ENCODE measurements at places on chromosomes 12 and 14.

DNA sequence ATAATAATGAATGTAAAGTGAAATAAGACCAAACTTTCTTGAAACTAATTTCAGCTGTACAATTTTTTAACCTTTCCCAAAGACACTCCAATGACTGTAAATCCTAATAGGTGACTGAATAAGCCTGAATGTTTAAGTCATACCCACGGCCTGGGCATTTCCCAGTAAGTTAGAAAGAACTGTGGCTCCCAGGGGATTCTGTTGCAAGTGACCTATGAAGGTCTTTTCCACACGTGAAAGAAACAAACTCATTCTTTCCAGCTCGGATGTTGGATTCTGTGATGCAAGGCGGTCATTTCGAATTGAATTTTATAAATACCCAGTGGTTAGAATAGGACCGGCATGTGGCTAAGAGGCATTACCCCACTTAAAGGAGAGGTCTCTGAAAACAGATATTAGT, 1134.4 kb downstream of the GALC start:
- DNase-seq = no peak

DNA sequence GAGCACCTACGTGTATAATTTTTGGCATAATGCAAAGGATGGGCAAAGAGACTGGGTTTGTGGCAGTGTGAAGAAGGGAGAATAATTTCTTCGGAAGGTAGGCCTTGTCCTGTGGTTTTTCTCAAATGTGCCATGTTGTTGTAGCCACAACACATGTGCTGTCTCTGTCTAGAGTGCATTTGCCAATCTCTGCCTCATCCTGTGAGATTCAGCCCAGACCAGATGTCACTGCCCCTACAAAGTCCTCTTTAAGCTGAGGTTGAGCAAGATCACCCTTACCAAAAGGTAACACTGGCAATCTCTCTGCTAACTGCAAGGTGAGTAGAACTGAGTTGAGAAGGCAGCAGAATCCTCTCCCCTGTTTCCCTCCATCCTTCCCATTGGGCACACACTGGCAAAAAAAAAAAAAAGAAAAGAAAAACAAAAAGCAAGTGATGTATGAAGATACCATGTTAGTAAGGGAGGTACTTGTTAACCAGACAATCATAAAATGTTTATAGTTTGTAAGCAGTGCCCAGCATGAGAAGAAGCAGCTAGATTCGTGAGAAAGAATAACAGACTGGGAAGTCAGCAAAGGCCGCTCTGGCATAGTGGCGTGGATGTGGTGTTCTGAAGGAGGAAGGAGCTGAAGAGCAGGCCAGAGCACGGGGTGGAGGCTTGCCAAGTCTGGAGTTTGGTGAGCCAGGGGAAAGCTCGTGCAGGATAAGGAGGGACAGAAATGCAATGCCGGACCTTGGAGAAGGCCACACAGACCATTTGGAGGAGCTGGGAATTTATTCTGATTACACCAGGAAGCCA, 18.9 kb downstream of the DYRK2 start:
- DNase-seq = no peak

DNA sequence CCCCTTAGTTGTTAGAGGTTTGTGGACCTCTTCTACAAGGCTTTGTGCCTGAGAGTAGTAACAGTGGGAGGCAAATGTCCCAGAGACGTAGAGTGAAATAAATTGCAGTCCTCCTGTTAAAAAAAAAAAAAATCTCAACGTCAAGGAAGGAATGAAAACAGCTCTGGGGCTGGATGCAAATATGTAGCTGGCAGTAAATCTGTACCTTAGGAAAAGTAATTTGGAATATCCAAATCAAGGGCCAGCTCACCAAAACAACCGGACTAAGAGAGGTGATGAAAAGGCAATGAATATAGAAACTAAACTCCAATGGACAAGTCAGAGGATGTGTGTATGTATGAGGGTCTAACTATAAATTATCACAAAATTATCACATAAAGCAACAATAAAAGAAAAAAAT, 27.0 kb downstream of the SINHCAF start:
- DNase-seq = no peak

- no peak for DNase-seq
Measured at GRCh38 chr12:109467978-109468676, 9.0 kb downstream of the KCTD10 start.

- DNase-seq = no peak
Measured at GRCh38 chr14:93308686-93309345, 24.0 kb downstream of the BTBD7 start.

GRCh38 chr12:55970775-55971174, 3.1 kb upstream of the RAB5B start:
- no peak for DNase-seq

- peak; percentile 70 for DNase-seq
Measured at GRCh38 chr12:106084014-106084671, 54.6 kb downstream of the NUAK1 start.

- DNase-seq = no peak
Measured at GRCh38 chr14:59695198-59695597, 118.6 kb upstream of the CCDC175 start.

All from H54 (cell line).